ENCODE measurements at places on chromosomes 7 and 10.

GRCh38 chr10:126160971-126161630, 227.2 kb downstream of the ADAM12 start:
- DNase-seq = no peak

- DNase-seq = no peak
These were observed 21.9 kb downstream of the DNAJB6 start for GRCh38 chr7:157358753-157359096.

- no peak for DNase-seq
These were observed 642.1 kb upstream of the GALNT17 start for GRCh38 chr7:70489813-70490212.

DNA sequence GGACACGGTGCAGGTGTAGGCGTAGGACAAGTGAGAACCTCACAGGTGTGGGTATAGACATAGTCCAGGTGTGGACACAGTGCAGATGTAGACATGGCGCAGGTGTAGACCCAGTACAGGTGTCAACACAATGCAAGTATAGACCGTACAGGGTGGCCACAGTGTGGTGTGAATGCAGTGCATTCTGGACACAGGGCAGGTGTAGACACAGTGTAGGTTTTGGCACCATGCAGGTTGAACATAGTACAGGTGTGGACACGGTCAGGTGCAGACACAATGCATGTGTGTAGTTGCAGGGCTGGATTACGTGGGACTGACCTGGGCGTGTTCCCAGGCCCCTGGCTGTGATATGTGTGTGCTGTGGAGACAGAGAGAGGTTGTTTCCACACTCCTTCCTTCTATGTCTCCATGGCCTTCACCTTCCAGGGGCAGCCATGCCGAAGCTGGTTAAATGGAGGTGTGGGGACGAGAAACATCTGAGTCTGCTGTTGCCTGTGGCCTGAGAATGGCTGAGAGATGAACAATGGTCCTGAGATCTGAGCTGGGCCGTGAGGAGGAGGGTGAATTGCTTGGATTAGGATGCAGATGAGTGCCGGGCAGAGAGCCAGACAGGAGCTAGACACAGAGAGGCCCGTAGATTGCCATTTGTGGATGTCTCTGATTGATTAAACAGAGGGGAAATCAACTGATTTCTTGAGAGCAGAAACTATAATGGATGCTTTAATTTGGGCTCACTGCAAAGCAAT, 343.9 kb upstream of the SHH start:
- no peak for DNase-seq

- no peak for DNase-seq
These were observed 103.0 kb downstream of the ADAM22 start for GRCh38 chr7:88037050-88037449.

GRCh38 chr7:116512520-116513188, 12.2 kb upstream of the CAV1 start:
- no peak for DNase-seq

DNA sequence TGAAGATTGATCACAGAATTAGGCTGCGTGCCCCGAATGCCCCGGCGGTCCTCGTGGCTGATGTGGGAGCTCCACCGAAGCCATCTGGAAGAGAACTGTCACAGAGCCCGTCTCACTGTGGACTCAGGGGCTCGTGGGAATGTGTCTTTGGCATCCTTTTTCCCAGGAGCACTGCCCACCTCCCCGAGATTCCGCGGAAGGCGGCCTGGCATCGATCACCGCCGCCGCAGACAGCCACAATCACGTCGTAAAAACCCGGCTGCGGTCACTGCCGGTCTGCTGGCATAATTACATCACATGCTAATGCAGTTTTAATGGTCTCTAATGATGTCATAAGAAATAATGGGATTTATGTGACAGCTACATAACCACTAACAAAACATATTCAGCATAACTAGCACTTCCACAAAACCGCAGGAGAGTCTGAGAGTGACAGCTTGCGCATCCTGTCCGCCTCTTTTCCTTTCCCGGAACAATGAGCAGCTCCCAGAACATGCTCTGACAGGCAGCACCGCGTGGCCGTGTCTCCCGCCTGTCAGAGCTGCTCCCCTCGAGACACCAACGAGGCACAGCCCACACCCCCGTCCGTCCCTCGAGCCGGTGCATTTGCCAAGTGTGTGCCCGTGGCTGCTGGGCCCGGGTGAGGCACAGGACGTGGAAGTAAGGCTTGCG, 490.0 kb downstream of the PTPRN2 start:
- no peak for DNase-seq

GRCh38 chr10:104246976-104247375, 7.7 kb upstream of the GSTO1 start:
- no peak for DNase-seq

- DNase-seq = no peak
These were observed 52.9 kb downstream of the ZNF22 start for GRCh38 chr10:45053569-45054100.

DNA sequence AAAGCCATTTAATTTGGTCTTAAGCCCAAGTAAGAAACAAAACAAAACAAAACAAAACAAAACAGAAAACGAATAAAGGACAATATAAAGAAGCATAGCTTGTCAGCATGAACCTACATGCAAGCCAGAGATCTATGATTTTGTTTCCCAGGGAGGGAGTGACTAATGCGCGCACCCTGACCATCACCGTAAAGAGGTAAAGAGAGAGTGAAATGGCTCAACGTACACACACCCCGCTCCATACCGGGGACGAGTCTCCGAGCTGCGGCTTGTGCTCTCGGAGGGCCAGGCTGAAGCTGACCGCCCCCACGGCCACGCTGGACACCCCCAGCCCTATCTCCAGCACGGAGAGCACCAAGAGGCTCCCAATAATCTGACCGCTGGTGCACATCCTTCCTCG, 1.1 kb downstream of the TMEM196 start:
- no peak for DNase-seq

DNA sequence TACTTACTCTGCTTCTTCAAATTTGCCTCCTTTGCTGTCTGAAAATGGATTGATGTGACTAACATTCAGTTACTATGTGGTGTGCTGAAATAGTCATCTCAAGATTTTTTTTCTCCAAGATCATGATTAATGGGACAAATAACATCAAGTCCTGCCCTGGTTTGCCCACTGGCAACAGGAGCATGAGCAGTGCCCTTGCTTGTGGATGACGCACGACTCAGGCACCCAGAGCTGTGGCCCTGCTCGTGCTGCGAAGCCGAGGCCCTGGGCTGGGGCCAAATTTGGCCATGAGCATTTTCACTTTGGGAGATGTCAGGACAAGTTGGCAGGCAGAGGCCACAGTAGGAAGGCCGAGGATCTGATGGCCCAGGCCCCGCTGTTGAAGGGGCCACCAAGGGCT, 239.8 kb upstream of the IGFBP3 start:
- DNase-seq = no peak

- DNase-seq = no peak
These were observed 101.3 kb upstream of the GHITM start for GRCh38 chr10:84038035-84038434.

- no peak for DNase-seq
These were observed 154.1 kb downstream of the USP6NL start for GRCh38 chr10:11457336-11457735.

DNA sequence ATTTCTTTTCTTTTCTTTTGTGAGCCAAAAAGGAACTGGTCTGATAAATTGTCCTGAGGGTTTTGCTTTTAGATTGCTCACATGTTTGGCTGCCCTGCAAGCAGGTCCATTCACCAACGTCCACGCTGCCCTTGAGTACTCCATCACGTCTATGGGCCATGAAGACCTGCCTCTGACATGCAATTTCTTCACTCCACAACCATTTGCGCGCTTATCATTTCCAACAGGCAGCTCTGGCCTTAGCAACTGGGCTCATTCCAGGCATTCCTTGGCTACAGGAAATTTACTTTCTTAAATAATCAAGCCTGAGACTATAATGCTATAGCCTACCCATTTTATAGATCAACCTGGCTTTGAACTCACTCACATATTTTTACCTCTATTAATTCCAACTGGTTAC, 408.3 kb upstream of the C7orf33 start:
- DNase-seq = no peak

DNA sequence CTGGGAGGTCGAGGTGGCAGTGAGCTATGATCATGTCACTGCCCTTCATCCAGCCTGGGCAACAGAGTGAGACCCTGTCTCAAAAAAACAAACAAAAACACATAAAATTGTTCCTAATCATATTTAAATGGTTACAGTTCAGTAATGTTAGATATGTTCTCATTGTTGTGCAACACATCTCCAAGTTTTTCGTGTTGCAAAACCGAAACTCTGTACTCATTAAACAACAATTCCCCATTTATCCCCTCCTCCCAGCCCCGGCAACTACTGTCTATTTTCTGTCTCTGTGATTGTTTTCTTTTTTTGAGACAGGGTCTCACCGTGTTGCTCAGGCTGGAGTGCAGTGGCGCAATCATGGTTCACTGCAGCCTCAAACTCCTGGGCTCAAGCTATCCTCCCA, 16.1 kb upstream of the PRXL2A start:
- no peak for DNase-seq

DNA sequence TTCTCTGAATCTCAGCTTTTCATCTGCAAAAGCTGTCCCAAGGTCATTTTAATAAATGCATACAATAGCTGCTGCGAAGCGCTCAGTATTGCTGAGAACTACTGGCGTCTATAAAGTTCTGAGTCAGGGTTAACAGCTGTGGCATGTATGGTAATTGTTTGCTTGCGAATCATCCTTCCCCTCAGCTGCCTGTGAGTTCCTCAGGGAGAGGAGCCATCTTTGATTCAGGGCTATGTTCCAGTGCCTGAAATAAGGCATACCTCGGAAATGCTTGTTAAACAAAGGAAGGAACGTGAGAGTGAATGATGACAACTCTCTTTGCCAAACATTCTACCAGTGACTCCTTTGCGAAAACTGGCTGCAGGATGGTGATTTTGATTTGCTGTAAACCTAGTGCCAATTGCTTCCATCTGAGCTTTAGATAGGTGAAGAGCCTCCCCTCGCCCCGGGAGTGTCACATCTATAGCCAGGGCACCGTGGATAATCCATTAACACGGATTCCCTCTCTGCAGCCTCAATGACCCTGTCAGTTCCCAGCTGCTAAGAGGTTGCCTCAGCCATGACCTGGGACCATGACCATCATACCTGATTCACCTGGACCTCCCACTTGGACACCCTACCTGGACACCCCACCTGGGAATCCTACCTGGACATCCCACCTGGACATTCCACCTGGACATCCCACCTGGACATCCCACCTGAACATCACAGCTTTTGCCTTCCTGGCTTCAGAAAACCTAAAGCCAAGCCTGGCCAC, 39.6 kb downstream of the GPRIN2 start:
- no peak for DNase-seq

DNA sequence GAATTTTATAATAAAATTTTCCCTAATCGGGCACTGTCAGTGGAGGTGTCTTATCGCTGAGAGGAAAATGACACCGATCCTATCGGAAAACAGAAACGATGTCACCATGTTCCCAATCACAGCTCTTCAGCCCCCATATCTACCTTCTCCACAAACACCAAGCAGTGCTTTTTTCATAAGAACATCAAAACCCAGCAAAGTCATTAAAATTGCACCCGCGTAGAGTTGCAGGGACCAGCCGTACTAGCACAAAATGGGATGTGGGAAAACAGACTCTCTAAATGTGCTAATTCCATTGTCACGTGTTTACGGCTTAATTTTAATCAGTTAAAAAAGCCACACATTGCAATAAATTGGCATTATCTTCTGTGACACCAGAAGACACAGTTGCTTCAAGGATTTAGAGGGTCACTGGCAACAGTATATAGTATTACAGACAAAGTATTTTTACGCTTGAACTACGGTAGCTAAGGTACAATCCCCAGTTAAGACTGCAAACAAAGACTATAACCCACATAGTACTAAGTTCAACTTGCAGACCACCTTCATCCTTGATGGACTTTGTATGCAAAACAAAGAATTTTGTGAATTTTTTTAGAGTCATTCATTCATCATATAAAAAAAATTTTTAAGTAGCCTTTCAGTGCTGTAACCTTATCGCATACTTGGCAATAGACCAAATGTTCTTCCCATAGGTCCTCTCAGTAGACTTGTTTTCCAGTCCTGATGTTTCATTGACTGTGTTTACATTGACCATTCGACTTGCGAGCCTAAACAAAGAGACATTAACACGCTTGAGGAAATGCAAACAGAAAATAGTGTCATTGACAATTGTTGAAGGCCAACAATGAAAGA, 116.0 kb downstream of the VTI1A start:
- no peak for DNase-seq

DNA sequence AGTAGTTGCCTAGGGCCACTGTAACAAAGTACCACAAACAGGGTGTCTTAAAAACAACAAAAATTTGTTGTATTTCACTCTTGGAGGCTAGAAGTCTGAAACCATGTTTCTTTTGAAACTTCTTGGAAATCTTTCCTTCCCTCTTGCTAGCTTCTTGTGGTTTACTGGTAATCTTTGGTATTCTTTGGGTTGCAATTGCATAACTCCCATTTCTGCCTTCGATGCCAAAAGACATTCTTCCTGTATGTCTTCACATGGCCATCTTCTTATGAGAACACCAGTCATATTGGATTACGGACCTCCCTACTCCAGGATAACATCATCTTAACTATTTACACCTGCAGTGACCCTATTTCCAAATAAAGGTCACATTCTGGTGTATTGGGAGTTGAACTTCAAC, 357.4 kb downstream of the PPP1R3A start:
- DNase-seq = no peak

DNA sequence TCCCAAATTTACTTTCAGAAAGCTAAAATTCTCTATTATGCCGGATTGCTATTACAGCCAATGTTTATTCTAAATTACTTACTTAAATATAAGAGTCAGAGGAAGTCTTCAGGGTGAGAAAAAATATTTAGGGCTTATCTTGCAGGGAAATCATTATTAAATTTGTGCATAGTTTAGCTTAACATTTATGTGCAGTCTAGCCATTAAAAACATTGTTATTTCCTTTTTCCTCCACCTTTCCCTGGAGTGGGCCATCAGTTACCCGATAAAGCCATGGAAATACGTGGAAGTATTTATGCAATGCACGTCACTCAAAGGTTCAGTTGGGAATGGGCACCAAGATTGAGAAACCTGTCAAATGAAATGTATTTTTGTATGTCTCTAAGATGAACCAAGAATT, 9.5 kb upstream of the TAS2R60 start:
- no peak for DNase-seq

GRCh38 chr10:14010101-14010558, 320.6 kb downstream of the FRMD4A start:
- no peak for DNase-seq

GRCh38 chr7:54864663-54865062, 105.7 kb upstream of the SEC61G start:
- DNase-seq = no peak

DNA sequence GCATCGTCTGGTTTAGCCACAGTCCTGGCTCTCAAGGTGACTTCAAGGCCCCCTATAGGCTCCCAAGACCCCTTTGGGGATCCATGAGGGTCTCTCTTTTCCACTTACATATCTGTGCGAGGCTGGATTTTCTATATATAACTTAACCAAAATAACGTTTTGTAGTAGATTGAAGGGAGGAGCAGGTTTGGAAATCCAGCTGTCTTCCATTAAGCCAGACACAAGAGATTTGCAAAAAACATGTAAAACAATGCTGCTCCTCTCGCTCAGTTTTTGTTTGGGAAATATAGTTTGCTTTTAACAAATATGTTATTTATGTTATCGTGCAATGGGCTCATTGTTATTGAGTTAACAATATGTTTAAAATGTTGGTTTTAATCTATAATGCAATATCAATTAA, 811.2 kb downstream of the TYW1 start:
- DNase-seq = no peak

GRCh38 chr7:68009716-68010115, 1013.1 kb downstream of the TYW1 start:
- DNase-seq = no peak

All from activated CD4-positive, alpha-beta T cell treated with anti-CD3 and anti-CD28 coated beads for 24 hours (primary cell).